ENCODE measurements at places on chromosomes 13 and 19.

- no peak for DNase-seq
These were observed 1.5 kb upstream of the KLK11 start for GRCh38 chr19:51027873-51028272.

DNA sequence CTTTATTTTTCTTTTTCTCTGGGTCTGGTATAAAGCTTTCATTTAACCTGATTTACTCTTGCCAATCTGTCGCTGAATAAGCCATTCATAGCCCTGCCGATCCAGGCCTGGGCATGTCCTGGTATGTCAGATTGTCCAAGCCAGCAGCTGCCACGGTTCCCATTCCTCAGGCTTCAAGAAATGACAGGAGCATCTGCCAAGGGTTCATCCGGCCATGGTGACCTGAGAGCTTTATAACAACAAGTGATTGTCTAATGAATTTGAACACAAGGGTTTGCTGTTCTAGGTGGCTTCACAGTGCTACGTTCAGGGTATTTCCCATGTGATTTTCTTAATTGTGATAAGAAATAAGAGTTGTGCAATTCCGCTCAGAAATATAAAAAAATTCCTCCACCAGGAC, 20.0 kb downstream of the PNMA8A start:
- DNase-seq: no peak

- DNase-seq: no peak
These were observed 54.0 kb upstream of the TNFRSF19 start for GRCh38 chr13:23516190-23516589.

DNA sequence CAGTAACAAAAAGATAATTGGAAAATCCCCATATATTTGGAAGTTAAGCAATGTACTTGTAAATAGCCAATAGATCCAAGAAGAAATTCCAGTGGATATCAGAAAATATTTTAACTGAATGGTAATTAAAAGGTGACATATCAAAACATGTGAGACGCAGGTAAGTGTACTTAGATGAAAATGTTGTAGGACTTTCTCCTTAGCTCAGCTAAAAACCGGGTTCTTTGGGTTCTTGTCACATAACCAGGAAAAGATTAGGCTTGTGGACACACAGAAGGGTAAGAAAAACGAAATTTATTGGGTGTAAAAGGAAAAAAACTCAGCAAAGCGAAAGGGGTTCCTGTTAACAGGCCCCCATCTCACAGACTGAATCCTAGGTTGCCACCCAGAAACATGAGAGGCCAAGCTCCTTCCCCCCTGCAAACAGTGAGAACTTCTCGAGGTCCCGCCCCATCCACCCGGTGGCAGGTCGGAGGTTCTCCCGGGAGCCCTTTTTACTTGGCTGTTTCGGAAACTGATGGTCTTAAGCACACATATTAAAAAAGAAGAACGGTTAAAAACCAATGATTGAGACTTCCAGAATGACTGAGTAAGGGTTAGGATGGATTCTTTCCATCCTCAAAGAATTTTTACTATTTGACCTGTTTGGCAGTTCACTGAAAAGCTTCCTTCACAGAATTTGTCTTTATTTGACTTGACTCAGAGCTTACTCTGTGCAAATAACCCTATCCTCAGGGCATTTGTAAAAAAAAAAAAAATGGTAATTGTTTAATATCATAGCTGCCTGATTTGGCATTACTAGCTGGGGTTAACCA, 3.1 kb upstream of the CCDC70 start:
- no peak for DNase-seq

DNA sequence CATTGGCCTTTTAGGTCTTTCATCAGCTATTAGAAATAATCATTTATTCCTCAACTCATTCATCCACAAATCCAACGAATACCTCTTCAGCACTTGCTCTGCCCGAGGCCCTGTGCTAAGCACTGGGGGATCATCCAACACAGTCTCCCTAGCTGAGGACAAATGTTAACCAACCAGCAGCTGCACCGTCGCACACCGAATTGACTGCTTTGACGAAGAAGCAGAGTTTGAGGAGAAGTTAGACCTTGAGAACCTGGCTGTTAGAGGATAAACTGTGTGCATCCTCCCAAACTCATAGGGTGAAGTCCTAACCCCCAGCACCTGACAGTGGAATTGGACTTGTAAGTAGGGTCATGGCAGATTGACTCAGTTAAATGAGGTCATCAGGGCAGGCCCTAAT, 170.9 kb downstream of the USP12 start:
- DNase-seq: no peak

DNA sequence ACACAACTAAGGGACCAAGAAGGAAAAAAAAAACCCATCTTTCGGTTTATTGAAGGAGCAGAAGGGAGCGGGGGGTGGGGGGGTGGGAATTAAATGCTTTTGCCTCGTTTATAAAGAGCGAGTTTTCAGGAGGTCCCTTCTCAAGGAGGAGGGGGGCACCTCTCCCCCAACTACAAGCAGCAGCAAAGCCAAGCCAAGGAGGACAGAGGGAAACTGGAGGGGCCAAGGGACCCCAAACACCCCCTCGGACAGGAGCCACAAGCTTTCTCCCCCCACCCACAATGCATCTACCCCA, 2.4 kb downstream of the IRF2BP1 start:
- DNase-seq: no peak

GRCh38 chr19:4103080-4103433, 20.9 kb downstream of the MAP2K2 start:
- DNase-seq: no peak

GRCh38 chr13:112181336-112182067, 114.6 kb downstream of the SOX1 start:
- DNase-seq: no peak

- DNase-seq: no peak
These were observed 2.3 kb downstream of the ITGBL1 start for GRCh38 chr13:101454767-101455166.

- no peak for DNase-seq
These were observed 2.4 kb downstream of the MEDAG start for GRCh38 chr13:30908416-30908980.

GRCh38 chr13:30900952-30901749, 4.9 kb upstream of the MEDAG start:
- DNase-seq: no peak

DNA sequence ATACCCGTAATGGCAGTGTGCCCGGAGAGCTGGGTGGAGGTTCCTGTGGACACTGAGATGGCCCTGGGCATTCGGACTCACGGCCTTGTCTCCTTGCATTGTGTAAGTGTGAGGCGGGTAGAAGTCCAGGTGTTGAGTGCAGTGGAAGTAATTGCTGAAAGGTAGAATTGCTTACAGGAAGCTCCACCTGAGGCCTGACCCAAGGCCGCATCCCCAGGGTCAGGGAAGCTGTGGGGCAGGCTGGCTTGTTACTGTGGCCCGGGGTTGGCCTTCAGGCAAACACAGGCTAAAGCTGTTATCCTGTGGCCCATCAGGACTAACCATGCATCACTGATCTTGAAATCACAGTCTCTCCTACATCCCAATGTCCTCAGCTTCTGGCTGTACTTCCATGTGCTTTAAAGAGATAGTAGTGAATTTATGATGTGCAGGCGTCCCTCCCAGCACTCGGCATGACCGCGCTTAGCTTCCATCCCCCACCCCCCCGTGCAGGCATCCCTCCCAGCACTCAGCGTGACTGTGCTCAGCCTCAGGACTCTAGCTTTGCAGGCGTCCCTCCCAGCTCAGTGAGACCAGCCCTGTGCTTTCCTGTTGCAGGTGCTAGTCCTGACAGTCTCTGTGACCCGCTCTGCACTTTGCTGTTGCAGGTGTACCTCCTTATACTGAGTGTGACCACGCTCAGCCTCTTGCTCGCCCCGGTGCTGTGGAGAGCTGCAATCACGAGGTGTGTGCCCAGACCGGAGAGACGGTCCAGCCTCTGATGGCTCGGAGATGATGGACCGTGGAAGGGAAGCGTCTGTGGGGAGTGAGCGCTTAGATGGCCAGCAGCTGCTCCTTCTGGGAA, 35.6 kb upstream of the TFDP1 start:
- no peak for DNase-seq

DNA sequence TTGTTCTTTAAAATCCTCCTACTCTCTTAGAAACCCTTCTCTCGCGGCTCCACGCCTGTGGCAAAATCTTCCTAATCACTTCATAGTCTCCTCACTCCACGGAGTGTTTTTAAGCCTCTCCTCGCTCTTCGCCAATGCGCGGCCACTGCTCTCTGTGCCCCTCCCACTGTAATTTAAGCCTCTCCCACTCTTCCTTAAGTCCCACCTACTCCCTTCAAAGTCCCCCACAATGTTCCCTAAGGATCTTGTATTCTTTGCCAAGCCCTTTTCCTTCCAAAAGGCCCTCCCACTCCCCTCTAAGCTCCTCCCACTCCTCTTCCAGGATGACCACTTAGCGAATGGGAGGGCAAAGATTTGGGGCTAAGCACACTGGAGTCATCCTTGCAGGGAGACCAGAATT, 1.3 kb downstream of the FIZ1 start:
- no peak for DNase-seq

GRCh38 chr19:6717441-6717971, 2.9 kb downstream of the C3 start:
- DNase-seq: no peak

GRCh38 chr13:66895780-66896179, 334.4 kb downstream of the PCDH9 start:
- DNase-seq: no peak

DNA sequence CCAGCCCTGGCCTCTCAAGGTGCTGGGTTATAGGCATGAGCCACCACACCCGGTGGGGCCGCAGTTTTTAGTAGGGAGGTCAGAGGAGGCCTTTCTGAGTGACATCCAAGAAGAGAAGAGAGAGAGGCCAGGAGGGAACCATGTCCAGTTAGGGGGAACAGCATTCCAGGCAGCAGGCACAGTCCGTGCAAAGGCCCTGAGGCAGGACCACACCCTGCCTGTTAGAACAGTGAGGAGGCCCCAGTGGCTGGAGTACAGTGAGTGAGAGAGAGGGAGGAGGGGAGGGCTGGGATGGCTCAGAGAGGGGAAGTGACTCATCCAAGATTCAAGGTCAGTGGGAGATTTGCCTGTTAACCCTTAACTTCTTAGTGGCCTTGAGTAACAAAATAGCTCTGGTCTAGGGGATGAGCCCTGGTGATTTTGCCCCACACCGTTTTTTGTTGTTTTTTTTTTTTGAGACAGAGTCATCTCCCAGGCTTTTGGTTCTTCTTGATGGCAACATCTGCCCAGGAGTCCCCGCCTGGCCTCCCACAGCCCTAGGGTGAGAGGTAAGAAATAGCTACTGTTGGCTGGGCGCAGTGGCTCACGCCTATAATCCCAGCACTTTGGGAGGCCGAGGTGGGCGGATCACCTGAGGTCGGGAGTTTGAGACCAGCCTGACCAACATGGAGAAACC, 2.7 kb upstream of the PLIN3 start:
- DNase-seq: no peak

DNA sequence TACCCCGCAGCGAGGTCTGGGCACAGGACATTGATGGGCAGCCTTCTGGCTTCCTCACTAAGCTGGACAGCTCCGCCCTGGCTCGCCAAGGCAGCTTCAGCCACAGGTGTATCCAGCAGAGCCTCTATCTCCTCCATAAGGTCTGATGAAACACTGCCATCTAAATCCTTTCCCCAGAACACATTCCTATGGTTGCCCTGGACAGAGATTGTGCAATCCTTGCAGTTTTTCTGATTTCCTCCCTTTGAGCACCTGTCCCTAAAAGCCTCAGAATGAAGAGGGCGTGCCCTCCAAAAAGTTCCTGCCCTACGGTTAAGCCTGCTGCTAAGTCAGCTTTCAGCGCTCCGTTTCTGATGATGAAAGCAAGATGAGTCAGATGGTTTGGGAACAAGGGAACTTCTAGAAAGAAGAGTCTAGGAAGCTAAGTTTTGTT, 21.0 kb downstream of the CLEC4M start:
- DNase-seq: no peak

DNA sequence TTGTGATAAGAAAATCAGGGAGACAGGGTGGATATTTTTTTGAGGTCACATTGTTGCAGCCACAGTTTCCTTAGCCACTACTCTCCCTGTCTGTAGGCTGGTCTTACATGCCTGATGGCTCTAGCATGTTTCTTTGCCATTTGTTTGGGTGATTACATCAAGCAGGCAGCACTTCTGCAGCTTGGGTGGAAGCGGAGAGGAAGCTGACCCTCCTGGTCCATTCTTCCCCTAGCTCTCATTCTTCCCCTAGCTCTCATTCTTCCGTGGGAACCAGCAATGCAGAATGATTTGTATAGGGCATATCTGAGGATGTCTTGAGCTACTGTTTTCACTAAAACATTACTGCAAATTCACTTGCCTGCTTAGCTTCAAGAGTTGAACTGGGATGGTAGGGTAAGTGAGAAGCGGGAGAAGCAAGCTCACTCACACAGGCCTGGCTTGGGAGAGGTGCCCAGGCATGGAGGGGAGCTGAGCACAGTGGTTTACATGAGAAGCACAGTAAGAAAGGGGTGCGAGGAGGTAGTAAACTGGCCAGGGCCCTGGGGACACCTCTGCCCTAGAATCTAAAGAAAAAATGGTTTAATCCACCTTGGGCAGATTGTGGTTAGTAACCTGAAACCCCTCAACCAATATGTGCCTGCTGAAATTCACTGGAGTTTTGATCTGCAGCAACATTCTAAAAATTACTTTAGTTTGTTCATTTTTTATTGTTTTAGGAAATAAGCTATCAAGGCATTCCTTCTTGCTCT, 538.9 kb downstream of the RFC3 start:
- no peak for DNase-seq

- DNase-seq: no peak
These were observed 8.2 kb upstream of the ADAMTS10 start for GRCh38 chr19:8618751-8619150.

DNA sequence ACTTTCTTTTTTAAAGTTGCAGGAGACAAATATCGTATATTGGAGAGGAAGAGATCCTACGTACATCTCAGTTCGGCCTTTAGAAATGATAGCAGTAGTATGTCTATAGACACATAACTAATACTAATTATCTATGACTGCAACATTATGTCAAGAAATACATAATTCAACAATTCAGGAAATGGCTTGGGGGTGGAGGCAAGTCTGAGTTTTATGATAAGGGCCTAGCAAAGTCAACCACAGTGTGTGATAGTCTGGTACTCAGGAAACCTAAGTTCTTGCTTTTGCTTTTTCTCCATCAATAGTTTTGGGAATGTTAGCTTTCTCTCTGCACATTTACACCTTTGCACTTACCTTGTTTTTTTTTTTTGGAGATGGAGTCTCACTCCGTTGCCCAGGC, 27.5 kb upstream of the OBI1 start:
- DNase-seq: no peak

GRCh38 chr13:75071395-75071794, 410.6 kb downstream of the TBC1D4 start:
- peak; percentile 33 for DNase-seq

DNA sequence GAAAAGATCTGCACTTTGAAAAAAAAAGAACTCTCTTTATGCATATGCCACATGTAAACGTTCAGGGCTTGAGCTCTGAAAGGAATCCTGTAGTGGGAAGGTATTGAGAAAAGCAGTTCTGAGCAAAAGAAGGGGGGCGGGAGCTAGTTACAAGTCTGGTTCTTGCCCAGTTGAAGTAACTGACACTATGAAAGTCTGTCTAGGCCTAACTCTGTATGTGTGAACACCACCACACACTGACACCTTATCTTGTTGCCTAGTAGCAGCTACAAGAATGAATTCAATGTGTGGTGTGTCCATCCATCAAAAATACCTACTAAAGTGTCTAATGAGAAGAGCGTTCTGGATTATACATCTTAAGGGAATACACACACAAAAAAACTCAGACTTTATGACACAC, 820.6 kb downstream of the DIAPH3 start:
- DNase-seq: no peak

- no peak for DNase-seq
These were observed 163.5 kb downstream of the COG6 start for GRCh38 chr13:39818953-39819352.

GRCh38 chr19:4694211-4694987, 24.3 kb upstream of the MYDGF start:
- DNase-seq: no peak
